ENCODE measurements at places on chromosomes 11 and 22. TPM values are rescaled to one million over a fixed set of nuclear protein-coding genes. Genes with fewer than 3 reads are reported as not detected.

The SERGEF gene
- 21.2 TPM for total RNA-seq

The C22orf31 gene
- not detected for total RNA-seq

The SCGB2A2 gene
- total RNA-seq: not detected

The SCGB1D2 gene
- not detected for total RNA-seq

The PANX3 gene
- total RNA-seq: not detected

The DPAGT1 gene
- 29.4 TPM for total RNA-seq

The RASD2 gene
- not detected for total RNA-seq

The POU2AF2 gene
- total RNA-seq: not detected

The SPON1 gene
- 0.43 TPM for total RNA-seq

The MUC6 gene
- total RNA-seq: not detected

The DDI1 gene
- total RNA-seq: under 0.01 TPM

The PATE4 gene
- not detected for total RNA-seq

The ZNF143 gene
- total RNA-seq: 15.5 TPM

The TBX1 gene
- total RNA-seq: under 0.01 TPM

The ST14 gene
- total RNA-seq: not detected

The MISFA gene
- total RNA-seq: under 0.01 TPM

The NPTXR gene
- total RNA-seq: 0.64 TPM

The P2RX6 gene
- 3.5 TPM for total RNA-seq

The SOX10 gene
- total RNA-seq: not detected

The CHRM1 gene
- total RNA-seq: not detected

The EFCAB6 gene
- 0.32 TPM for total RNA-seq

The UBE2L6 gene
- 60.9 TPM for total RNA-seq

The CHADL gene
- 0.64 TPM for total RNA-seq

The KCNK4 gene
- under 0.01 TPM for total RNA-seq

The FAM118B gene
- 25.8 TPM for total RNA-seq

The CYTH4 gene
- under 0.01 TPM for total RNA-seq

The RAG1 gene
- total RNA-seq: 0.32 TPM

The KRTAP5-9 gene
- total RNA-seq: not detected

The UBASH3B gene
- 30.7 TPM for total RNA-seq

The OR6A2 gene
- total RNA-seq: 0.32 TPM

The MYO7A gene
- total RNA-seq: 0.43 TPM

The UBQLNL gene
- total RNA-seq: under 0.01 TPM

The TPBGL gene
- total RNA-seq: not detected

The TIMP3 gene
- total RNA-seq: 924 TPM

The PTPN5 gene
- not detected for total RNA-seq

The ACER3 gene
- total RNA-seq: 18.6 TPM

The OVCH2 gene
- 0.64 TPM for total RNA-seq

The CEND1 gene
- total RNA-seq: 0.43 TPM

The GSTT2 gene
- 0.32 TPM for total RNA-seq

The B3GAT3 gene
- total RNA-seq: 36.3 TPM

Data from fibroblast of villous mesenchyme (primary cell).